NCI-H345 (cell line): ENCODE measurements at places on chromosomes 6 and 20.
A peak's percentile ranks its signal among the peaks of the same experiment; 100 is the strongest.

DNA sequence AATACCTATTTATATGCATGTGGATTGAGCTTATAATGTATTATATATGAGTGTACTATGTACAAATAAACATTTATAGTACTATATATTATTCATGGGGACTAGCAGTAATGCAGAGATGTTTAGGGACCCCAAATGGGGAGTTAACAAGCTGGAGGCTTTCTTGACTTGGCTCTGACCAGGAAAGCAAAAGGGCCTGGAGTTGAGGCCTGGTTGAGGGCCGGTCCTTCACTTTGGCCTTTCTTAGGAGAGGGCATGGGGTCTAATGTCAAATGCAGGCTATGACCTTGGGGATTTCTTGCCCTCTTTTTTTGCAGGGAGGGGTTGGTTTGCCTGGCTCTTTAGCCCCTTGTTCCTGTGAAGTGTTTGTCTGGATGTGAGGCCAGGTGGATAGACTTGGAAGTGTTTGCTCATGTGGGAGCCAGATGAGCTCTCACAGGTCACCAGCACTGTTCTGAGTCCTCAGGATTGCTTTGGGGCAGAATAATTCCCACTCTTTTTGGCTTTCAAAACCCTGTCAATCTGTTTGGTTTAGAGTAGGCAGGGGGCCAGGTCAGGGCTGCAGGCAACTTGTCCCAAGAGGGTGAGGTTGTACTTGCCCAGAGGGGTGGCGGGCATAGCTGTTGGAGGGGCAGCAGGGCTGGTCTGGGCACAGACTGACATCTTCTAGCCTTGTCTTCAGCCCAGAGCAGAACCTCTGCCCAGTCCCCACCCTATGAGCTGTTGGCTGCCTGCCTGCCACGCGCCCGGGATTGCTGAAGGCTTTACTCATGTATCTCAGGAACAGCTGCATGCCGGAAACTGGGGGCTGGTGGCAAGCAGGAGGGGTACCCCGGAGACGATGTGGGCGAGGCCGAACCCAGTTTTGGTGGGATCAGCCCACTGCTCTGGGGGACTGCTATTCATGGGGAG, 14.6 kb downstream of the TJAP1 start:
- no peak for DNase-seq

GRCh38 chr6:3913077-3913957, 64.1 kb downstream of the FAM50B start:
- DNase-seq = peak; percentile 23

GRCh38 chr20:2283706-2284423, 11.9 kb upstream of the TGM3 start:
- DNase-seq = no peak

GRCh38 chr6:169530752-169531123, 171.1 kb downstream of the WDR27 start:
- no peak for DNase-seq

DNA sequence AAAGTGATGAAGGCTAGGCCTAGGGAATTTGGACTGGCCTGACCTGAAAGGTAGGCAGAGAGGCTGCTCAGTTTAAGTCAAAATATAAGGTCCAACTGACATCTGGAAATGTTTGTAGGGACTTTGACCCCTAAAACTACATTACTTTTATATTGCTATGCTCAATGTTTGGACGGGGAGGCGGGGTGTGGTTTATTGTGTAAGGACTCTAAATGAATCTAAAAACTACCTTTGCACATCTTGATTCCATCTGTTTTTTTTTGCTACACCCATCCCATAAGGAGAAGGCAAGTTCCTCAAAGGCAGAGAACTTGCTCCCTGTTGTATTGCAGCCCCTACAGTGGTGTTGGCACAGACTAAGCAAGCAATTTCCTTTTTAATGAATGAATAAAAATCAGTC, 227.1 kb downstream of the HACE1 start:
- DNase-seq = no peak

DNA sequence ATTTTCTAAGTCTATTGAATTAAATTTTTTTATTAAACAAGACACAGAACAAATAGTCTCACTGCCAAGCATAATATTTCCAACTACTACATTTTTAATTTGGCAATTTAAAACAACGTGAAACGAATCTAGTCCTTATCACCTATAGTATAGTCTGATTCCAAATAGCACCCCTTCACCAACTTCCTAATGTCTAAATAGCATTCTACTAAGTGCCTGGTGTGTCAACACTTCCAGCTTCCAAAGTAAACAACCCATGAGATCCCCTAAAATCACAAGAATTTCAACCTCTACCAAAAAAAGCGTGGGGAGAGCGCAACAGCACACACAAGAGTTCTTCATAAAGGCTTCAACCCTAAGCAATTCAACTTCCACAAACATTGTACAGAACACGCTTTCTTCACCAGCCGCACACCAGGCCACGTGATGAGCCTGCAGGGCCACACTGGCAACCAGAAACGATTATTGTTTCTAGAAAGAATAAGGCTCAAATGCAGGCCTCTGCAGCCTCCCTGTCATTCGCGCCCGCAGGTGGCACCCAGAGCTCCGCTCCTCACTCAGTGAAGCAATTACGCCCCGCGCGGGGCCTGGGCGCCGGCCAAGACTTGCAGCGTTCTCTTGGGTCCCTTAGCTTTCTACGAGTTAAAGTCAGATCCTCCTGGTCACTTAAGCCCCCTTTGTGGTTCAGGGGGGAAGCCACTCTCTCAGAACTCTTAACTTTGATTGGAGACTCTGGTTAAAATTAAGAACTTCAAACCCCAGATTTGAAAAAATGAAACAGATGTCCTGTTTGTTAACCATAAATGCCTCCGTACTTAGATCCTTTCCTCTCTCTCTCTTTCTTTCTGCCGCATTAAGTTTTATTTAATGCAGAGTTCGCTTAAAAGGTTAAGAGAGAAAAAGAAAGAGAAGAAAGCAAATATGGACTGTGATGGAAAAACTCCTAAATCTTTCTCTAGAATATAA, 18.3 kb downstream of the SIM1 start:
- DNase-seq = no peak

DNA sequence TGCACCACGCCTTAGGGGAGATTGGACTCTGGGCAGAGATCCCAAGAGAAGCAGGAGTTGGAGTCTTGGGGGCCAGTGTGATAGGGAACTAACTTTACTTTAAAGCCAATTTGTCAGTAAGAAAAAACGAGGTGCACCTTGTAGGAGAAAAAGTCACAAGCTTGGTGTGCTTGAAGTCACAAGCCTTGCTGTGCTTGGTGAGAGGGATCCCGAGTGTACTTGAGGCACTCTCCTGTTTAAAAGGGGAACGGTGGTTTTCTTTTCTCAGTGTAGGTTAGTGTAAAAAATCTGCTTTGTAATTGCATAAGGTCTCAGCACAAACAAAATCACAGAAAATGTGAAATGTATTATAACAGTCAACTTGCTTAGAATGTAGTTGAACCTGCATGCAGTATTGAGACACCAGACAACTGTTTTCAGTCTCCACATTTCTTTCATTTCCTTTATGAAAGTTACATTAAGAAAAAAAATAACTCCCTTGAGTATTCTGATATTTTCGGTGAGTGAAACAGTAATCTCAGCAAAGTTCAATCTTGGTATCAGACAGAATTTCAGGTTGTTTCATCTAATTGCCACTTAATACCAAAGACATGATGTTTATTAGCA, 111.1 kb upstream of the DUSP22 start:
- DNase-seq = no peak

DNA sequence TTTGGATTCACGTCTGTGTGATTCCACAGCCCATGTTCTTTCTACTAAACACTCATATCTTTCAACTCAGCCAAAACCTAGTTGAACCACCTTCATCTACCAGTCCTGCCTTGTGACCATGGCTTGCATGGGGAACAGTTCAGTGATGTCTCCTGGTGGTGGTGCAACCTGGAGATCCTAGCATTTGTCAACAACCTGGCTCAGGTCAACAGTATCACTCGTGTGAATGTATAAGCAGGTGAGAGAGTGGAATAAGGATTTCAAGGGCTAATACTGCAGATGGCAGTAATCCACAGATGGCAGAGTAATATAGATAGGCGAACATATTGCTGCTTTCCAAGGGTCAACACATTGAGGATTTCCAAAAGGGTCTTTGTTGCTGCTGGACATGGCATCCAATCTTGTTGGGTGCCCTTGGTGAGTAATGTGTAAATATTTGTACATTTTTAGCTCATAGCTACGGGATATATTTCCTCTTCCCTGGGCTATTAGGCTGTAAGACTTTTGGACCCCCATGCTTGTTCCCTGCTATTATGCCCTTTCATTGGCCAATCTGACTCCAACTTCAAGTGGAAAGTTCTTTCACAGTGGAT, 13.4 kb downstream of the PBOV1 start:
- no peak for DNase-seq

DNA sequence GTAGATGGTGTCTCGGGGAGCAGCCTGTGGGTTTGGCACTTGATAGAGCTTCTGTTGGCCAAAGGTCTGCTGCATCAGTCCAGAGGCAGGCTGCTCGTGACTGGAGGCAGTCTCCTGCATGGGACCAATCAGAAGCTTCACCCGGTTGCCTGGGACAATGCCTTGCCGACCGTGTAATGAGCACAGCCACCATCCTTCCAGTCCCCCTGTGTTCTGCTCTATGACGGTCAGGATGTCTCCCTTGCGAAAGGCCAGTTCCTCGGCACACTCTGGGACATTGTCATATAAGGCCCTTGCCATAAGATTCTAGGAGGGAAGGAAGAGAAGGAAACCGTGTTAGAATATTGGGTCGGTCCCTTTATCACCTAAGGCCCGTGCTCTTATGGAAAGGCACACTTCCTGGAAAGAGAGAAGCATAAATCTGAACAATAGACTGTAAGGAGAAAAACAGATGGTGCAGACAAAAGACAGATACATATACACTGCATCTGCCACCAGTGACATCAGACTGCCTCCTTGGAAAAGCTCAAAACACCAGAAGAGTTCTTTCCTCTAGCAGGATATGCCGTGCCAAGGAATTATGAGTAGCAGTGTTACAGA, 18.9 kb downstream of the NEDD9 start:
- DNase-seq = no peak

GRCh38 chr20:24032400-24032898, 43.9 kb upstream of the GGTLC1 start:
- DNase-seq = no peak

GRCh38 chr6:110990840-110991576, 9.2 kb downstream of the RPF2 start:
- DNase-seq = no peak

- DNase-seq = no peak
Observed at GRCh38 chr20:37395410-37395797, 49.5 kb downstream of the SRC start.

DNA sequence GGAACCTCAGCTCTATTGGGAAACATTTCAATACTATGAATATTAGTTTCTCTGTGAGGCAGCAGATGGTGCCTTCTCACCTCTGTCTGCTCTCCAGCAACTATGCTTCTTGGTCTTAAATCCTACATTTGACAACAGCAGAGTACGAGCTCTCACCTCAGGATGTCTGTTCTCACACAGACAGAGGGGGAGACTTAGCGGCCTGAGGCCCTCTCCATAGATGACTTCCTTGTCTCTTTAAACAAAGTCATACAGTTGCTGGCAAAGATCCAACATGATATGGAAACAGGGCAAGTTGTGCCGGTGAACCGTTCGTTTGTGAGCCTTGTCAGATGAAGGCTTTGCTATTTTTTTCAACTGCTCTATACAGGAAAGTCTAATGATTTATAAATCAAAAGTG, 43.7 kb upstream of the GABRR1 start:
- peak; percentile 49 for DNase-seq

DNA sequence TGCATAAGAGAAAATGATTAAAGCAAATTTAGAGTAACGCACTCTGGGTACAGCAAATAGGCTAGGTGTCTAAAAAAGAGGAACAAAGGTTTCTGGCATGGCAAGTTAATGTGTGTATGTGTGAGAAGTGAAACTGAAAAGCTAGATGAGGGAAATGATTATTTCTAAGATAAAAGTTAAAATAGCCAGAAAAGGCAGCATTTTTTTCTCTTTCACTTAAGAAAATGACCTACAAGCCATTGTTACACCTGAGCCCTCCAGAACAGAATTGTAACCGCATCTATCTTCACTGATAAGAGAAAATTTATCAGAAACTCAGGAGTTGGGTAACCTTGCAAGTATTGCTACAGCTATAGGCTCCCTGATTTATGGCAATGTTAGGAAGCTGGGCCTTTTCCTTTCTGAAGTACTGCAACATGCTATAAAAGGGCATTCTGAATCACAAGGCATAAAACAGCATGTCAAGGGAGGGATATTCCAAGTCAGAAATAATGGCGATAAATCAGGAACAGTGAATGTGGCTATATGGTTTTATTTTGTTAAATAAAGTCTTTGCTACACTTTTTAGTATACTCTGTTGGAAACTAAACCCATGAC, 395.3 kb downstream of the TBC1D32 start:
- no peak for DNase-seq

- DNase-seq = no peak
Observed at GRCh38 chr20:59398537-59399205, 98.3 kb downstream of the EDN3 start.

- no peak for DNase-seq
Observed at GRCh38 chr20:63130658-63131577, 85.0 kb downstream of the YTHDF1 start.

- no peak for DNase-seq
Observed at GRCh38 chr20:689348-689747, 13.7 kb upstream of the SCRT2 start.

- DNase-seq = no peak
Observed at GRCh38 chr6:88629838-88630494, 333.5 kb downstream of the RNGTT start.

- DNase-seq = no peak
Observed at GRCh38 chr20:59151820-59152219, 11.8 kb upstream of the ZNF831 start.

DNA sequence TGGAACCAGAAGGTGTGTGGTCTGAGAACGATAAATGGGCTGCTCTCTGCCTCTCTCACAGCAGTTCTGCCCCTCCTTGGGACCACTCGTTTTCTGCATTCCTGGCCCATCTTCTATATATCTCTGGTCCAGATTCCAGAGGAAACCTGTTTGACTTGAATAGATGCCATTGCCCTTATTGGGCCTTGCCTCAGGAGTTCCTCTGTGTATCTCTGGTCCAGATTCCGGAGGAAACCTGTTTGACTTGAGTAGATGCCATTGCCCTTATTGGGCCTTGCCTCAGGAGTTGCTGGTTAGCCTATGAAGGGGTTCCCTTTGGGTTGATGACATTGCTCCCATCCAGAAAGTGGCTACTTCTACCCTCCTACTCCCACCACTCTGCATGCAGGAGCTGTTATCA, 189.4 kb downstream of the SLC16A10 start:
- DNase-seq = no peak

- DNase-seq = no peak
Observed at GRCh38 chr6:16412982-16413381, 174.6 kb downstream of the GMPR start.

DNA sequence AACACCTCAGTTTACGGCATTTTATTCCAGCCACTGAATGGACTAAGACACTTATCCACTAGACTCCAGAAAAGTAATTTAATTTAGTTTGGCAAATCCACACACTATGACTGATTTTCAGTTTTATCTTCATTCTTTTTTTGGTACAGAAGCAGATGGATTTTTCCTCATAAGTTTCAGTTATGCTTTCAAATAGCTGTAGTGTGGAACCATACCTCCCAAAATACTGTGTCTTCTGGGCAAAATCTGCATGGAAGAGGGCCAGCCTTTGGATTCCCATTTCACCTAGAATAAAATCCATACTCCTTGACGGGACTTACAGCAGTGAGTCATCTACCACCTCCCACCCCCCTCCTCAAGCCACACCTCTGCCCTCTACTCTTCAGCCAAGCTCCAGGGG, 43.0 kb downstream of the GSTA2 start:
- DNase-seq = no peak
